Heart right ventricle (tissue), 16 donors: ENCODE measurements at places on chromosomes 11 and 22.

DNA sequence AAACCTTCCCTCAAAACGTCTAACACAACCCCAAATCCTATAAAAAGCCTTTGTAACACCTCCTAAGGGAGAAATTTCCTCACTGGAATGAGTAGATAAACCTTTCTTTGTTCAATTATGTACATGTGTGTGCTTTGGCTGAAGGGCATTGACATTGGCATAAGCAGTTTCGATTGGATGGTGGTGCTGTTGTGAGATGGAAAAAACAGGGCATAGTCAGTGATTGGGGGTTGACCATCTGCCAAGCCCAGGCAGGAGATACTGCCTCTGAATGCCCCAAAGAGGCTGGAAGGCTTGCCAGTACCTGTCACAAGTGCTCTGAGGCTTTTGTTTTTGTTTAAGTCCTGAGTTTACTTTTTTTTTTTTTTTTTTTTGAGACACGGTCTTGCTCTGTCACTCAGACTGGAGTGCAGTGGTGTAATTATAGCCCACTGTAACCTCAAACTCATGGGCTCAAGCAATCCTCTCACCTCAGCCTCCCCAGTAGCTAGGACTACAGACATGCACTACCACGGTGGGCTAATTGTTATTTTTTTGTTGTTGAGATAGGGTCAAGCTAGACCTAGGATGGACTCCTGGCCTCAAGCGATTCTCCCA, 1.2 kb upstream of the CCDC117 start:
- DNase-seq, result no peak

DNA sequence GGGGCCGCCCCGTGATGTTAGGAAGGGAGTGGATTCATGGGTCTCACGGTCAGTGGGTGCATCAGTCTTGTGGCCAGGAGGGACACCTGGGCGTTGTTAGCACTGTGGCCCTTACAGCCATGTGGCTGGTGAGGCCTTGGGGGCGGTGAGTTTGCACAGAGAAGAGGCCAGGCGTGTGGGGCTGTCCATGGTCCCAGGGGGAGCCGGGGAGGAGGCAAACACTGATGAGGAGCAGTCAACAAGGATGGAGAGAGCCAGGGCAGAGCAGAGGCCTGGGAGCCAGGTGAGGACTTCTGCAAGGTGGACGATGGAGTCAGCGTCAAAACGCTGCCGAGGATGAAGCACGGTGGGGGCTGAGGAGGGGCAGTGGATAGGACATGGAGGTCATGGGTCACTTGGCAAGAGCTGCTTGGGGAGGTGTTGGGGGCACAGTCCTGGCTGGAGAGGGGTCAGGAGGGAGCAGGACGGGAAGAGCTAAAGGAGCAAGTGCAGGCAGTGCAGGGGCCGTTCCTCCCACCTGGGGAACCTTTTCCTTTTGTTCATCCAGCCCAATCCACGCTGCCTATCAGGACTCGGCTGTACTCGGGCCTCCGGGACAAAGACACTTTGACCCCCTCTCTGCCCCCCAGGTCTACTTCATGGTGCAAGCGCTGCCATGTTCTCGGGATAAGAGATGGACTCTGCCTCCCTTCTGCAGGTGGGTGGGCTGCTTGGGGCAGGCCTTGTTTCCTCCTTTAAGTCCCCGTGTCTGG, 801.1 kb downstream of the TBC1D22A start:
- no peak for DNase-seq

GRCh38 chr22:36327922-36328551, 59.7 kb downstream of the MYH9 start:
- DNase-seq, result no peak

- no peak for DNase-seq
These were observed 572.2 kb downstream of the BUD13 start for GRCh38 chr11:116200564-116200963.

DNA sequence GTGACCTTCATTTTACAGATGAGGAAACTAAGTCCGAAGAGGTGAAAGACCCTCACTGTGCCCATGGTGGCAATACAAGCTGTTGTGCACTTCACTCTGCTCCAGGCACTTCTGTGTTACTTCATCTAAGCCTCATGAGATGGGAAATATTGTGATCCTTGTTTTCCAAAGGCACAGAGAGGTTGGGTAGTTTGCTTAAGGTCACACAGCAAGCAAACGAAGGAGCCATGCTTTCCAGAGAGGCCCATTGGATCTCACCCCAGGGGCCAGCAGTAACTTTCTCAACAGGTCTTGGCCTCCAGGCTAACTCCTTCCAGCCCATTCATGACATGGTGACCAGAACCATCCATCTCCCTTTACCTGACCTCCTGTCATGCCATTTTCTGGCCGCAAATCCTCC, 332.8 kb downstream of the MN1 start:
- no peak for DNase-seq

DNA sequence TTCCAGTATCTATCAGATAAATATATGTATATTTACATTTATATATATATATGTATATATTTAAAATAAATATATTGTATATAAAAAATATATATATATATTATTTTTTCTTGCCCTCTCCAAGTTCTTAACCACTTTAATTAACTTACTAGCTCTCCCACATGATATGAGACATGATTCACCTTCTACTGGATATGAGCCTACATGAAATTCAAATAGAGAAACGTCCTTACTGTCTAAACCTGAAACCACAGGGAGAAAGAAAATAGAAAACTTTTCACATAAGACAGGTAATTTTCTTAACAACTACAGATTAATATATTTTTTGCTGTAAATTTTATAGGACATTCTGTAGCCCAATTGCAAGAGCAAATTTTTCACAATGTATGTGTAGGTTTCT, 391.6 kb downstream of the ETS1 start:
- DNase-seq, result no peak

- no peak for DNase-seq
These were observed 4.7 kb upstream of the TTC36 start for GRCh38 chr11:118522571-118523072.

- DNase-seq, result no peak
These were observed 152.3 kb upstream of the RAG2 start for GRCh38 chr11:36750349-36750748.

DNA sequence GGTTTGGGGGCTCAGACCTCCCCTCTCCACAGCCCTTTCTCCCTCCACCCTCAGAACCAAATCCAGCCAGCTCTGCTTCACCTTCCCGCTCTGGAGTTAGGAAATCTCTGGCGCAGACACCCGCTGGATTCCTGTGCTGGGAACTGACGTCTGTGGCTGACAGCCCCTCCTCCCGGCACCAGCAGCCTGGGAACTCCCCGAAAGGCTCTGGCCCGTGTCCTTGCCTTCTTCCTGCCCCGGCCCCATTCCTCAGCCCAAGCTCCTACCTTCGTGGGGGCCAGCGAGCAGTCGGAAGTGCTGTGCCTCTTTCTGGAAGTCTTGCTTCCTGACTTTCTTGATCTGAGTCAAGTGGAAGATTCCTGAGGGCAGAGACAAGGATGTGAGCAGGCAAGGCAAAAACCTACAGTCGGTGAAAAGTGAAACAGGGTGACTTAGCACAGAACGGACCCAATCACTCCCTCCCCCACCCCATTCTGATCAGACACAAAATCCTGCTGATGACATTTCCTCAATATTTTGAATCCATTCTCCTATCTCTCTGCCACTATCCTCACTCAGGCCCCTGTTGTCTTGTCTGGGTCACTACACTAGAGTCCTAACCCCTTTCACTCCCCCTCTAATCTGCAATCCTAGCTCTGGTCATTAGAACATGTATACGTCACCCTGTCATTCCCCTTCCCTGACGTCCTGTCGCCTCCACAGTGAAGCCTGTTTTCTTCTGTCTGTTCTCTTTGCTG, 34.1 kb downstream of the CHRDL2 start:
- DNase-seq, result peak; percentile 87

- no peak for DNase-seq
These were observed 22.8 kb downstream of the THOC5 start for GRCh38 chr22:29530716-29531115.

- no peak for DNase-seq
These were observed 10.4 kb downstream of the JAML start for GRCh38 chr11:118214210-118214914.

DNA sequence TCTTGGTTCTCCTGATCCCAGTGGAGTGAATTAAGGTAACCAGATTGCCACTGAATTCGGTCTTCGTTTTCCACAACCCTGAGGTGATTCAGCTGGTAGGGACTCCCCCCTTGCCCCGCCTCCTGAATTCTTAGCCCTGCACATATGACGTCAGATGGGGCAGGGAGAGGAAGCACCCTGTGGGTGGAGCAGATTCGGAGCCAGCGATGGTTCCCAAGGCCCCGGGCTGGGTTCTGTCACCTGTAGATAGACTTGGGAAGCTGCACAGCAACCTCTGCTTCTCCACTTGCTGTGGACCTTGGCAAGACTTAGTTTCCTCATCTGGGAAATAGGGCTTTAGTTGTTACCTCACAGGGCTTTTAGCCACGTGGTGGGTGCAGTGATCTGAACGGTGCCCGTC, 67.8 kb downstream of the CTTN start:
- DNase-seq, result no peak

DNA sequence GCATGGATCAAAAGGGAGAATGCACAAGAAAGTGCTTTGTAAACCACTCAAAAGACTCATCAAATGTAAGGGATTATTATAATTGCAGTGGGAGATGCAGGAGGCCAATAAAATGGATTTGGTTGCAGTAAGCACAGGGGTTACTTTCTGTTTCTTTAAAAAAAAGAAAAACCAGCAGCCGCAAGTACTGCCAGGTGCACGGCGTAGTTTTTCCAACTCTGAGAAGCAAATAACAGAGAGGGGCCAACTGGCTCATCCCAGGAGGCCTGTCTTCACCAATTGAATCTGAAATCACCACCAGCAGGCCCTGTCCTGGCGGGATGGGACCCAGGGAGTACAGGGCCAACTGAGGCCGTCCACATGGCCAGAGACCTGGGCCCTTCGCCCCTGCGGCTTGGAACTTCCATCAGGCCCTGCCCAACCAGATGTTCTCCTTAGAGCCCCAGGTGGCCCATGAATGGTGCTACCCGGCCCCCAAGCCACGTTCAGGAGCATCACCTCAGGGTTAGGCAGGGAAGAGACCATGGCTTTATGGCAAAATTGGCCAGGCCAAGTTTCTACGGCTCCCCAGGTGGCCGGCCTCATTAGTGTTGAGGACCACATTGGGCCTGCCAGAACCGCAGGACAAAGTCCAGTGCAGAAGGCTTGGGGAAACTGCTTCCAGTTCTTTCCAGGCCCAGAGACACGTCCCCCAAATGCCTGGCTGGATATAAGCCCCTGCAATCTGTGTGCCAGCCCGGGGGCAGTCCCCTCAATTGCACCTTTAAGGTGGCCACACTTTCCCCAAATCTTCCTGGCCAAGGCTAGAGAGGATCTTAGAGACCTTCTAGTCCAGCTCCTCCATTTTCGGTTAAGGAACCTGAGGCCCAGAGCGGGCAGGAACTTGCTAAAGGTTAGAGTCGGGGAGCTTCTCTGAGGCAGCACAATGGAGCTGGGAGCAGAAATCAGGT, 61.7 kb downstream of the CHRDL2 start:
- DNase-seq, result no peak

GRCh38 chr22:50046019-50046415, 12.1 kb downstream of the TTLL8 start:
- DNase-seq, result no peak

DNA sequence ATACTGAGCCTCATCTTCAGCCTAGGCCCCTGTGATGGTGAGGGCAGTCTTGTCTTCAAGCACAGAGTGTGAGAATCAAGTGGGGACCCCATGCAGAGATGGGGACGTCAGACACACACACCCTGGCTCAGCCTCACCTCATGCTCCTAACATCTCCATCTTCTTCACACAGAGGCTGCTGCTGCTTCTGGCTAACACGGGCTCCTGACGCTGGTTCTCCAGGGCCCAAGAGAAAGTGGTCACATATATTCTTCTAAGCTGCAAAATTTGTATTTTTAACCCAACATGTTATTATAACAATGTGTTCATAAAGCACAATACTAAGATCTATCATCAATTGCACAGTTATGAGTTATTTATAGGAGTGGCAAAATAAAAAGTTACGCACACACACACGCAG, 101.2 kb downstream of the VPREB1 start:
- no peak for DNase-seq

- no peak for DNase-seq
These were observed 12.8 kb downstream of the SLC37A2 start for GRCh38 chr11:125075900-125076317.

DNA sequence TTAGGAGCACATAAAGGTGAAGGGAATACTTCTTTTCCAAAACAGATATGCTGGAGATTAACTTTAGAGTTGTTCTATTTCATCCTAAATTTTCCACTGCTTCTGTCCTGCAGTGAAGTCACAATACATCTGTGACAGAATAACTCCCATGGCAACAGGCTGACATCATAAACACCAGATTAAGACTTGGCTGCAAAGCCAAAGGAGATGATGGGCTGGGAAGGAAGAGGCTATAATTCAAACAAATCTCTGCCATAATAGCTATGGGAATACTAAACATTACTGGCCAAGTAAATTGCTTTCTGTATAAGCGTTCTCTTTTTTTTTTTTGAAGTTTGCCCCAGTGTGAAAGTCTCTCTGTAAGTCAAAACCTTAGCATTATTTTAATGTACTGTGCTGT, 107.7 kb downstream of the CADM1 start:
- DNase-seq, result no peak

DNA sequence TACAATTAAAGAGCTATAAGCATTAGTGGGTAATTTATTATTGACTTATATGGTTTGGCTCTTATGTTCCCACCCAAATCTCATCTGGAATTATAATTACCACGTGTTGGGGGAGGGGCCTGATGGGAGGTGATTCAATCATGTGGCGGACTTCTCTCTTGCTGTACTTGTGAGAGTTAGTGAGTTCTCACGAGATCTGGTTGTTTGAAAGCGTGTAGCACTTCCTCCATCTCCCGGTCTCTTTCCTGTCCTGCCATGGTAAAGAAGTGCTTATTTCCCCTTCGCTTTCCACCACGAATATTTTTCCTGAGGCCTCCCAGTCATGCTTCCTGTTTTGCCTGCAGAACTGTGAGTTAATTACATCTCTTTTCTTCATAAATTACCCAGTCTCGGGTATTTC, 28.1 kb upstream of the CHORDC1 start:
- no peak for DNase-seq

- DNase-seq, result no peak
These were observed 3.8 kb upstream of the INCENP start for GRCh38 chr11:62120001-62120400.

GRCh38 chr11:96073536-96073935, 149.6 kb upstream of the MTMR2 start:
- DNase-seq, result no peak

GRCh38 chr11:107427569-107428180, 29.9 kb downstream of the CWF19L2 start:
- no peak for DNase-seq

GRCh38 chr11:131246663-131247062, 123.8 kb upstream of the NTM start:
- DNase-seq, result peak; percentile 8

DNA sequence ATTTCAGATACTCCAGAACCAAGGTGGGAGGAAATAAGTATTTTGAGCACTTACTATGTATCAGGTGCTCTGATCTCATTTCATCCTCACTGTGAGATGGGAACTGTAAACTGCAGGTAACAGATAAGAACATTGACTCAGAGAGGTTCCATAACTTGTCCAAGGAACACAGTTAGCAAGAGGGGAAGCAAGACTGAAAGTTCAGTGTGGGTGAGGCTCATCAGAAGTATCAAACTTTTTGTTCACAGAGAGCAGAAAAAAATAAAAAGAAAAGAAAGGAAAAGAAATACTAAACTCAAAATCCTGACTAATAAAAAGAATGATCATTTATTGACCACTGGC, 37.1 kb downstream of the RAB30 start:
- no peak for DNase-seq
